ENCODE measurements at places on chromosomes 12 and 14.

- DNase-seq = no peak
Measured at GRCh38 chr14:26621807-26622560, 24.2 kb upstream of the NOVA1 start.

- DNase-seq = no peak
Measured at GRCh38 chr12:106274575-106275121, 26.8 kb upstream of the CKAP4 start.

- DNase-seq = peak; percentile 41
Measured at GRCh38 chr14:68593806-68594536, 198.9 kb downstream of the ZFP36L1 start.

GRCh38 chr14:99751539-99752485, 41.4 kb upstream of the EML1 start:
- peak; percentile 29 for DNase-seq

GRCh38 chr14:69650948-69651369, 39.6 kb downstream of the SUSD6 start:
- no peak for DNase-seq

DNA sequence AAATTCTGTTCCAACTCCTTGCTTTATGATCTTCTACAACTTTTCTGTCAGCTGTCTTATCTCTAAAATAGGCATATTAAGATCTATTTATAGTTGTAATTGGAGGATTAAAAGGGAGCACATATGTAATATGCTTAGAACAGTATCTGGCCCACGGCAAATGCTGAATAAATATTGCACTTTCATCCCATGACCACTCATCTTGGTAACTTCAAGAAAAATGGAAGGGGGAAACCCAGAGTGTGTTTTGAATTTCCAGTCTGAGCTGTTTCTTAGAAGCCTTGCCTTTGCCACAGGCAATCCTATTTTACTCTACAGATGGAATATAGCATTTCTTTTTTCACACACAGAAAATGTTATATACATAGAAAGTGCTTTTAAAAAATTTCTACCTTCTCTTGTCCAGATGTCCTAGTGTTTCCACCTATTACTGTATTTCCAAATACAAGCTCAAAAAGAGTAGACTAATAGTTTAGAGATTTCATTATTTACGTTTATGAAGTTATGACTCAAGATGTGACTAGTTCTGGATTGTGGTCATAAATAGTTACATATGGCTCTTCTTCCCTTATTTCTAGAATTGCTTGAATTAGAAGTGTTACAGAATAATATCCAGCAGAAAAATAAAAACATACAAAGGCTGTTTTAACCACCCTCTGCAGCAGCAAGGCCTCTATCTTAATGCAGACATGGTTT, 6.2 kb upstream of the STXBP6 start:
- no peak for DNase-seq

DNA sequence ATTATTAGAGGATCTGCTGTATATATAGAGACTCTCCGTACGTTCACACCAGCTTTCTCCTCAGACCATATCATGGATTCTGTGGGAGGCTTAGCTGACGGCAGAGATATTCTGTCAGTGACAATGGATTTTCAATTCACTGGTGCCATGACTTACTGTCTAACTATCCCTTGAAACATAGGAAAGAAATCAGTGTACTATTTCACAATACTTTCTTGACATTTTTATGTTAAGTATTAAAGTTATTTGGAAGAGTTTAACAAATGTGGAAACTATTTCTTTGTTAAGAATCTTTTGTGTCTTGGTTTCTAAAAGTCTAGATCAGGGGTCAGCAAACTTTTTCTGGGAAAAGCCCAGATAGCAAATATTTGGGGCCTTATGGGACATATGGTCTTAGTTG, 118.5 kb downstream of the GTF2A1 start:
- DNase-seq = no peak

DNA sequence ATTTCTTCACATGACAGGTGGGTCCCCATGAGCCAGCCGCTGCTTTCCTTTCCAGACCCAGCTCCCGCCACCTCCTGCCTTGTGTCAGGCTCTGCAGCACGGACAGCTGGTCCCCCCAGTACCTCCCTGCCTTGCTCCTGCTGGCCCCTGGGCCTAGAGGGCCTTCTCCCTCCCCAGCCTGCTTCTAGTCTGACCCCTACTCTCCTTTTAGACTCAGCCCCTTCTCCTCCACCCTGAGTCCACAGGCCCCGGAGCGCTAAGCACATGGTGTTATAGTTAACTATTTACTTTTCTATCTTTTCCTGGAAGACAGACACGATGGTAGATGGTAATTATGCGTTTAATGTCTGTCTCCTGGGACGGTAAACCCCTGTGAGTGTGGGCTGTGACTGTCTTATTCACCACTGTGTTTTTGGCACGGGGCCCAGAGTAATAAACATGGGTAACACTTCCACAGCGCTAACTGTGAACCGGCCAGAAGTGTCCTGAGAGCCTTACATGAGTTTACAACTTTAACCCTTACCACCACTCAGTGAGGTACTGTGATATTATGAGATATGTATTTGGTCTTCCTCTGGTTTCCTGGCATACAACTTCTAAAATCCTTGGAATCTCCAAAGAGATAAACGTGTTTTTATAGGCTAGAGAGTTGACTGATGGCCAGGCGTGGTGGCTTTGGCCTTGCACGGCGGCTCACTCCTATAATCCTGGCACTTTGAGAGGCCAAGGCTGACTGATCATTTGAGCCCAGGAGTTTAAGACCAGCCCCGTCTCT, 41.2 kb downstream of the DGLUCY start:
- peak; percentile 90 for DNase-seq

- peak; percentile 7 for DNase-seq
Measured at GRCh38 chr12:104938371-104938770, 19.7 kb downstream of the SLC41A2 start.

- peak; percentile 30 for DNase-seq
Measured at GRCh38 chr12:104721039-104721405, 237.1 kb downstream of the SLC41A2 start.

- no peak for DNase-seq
Measured at GRCh38 chr12:22477894-22478287, 66.5 kb downstream of the C2CD5 start.

- DNase-seq = no peak
Measured at GRCh38 chr12:113720629-113721028, 245.5 kb downstream of the RBM19 start.

DNA sequence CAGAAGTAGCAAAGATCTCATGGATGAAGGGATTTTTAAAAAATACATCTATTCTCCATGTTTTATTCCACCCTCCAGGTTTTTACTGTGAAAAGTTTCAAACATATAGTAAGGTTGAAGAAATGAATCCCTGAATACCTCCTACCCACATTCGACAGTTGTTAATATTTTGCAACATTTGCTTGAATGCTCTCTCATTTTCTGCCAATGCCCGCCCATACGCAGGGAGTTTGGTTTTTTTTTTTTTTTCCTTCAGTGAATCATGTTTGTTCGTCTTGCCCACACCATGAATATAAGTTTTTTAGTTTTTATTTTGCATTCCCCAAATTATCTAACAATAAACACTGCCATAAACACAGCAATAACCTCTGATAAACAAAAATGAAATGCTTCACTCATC, 82.9 kb downstream of the MAP1LC3B2 start:
- no peak for DNase-seq

GRCh38 chr14:95815226-95815690, 61.4 kb upstream of the TUNAR start:
- DNase-seq = no peak

DNA sequence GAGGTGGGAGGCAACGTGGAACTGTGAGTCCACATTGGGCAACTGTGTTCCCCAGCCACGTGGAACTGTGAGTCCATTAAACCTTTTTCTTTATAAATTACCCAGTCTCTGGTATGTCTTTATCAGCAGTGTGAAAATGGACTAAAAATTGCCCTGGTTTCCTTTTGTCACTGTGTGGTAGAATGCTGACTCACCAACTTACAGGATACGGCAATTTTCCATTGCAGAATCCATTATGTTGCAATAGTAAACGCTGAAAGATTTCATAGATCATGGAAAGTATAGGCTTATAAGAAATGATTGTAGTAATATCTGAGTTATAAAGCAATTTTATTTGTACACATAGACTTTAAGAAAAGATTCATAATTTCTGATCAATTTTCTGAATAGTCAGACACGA, 93.0 kb downstream of the GTF2A1 start:
- peak; percentile 23 for DNase-seq

DNA sequence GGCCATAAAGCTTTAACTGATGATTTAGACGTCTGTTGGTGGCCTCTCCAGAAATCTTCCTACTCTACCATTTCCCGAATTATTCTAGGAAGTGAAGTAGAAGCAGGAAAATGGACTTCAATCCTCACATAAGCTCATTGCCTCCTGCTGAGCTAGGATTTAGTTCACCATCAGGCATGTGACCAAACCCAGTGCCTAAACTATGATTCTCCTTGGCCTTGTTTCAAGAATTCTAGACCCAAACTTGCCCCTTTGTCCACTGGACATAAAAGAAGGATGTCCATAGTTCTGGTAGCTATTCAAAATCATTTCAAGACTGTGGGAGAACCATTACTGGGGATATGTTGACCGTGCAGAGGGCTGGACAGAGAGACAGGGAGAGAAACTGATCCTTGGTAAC, 105.8 kb downstream of the C12orf50 start:
- DNase-seq = no peak

DNA sequence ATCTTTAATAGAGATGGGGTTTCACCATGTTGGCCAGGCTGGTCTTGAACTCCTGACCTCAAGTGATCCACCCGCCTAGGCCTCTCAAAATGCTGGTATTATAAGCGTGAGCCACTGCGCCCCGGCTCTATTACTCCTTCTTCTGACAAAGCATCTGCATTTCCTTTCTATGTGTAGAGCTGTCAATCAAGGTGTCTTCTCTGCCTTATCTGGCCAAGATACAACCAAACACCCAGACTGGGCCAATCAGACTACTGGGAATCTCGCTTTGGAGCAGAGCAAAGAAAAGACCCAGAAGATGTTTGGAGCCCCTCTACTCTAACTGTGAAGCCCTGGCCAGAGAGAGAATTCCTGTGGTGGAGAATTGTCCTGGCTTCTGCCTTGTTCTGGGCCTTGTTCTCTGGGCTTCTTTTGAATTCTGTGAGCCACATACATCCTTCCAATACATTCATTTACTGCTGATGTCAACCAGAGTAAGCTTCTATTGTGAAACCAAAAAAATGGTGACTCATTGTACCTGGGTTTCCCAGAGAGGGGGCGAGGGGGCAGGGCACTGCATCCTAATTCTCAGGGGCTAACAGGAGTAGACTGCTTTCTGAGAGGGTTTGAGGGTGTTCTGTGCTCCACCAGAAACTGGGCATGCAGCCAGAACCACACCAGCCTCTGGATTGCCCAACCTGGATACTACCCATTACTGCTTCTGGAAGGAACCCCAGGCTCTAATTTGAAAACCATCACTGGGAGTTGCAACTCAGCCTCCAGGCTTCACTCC, 18.8 kb upstream of the FLVCR2 start:
- DNase-seq = peak; percentile 69

- DNase-seq = peak; percentile 96
Measured at GRCh38 chr12:389142-390096, at the start of gene KDM5A. Gene KDM5A (minus strand): TSS chr12:389320. CDS start chr12:389091, 229 bp downstream.

GRCh38 chr12:4849115-4849541, 60.6 kb upstream of the KCNA1 start:
- DNase-seq = peak; percentile 73

GRCh38 chr14:55410876-55411275, 754 bp downstream of the ATG14 start:
- DNase-seq = peak; percentile 47

DNA sequence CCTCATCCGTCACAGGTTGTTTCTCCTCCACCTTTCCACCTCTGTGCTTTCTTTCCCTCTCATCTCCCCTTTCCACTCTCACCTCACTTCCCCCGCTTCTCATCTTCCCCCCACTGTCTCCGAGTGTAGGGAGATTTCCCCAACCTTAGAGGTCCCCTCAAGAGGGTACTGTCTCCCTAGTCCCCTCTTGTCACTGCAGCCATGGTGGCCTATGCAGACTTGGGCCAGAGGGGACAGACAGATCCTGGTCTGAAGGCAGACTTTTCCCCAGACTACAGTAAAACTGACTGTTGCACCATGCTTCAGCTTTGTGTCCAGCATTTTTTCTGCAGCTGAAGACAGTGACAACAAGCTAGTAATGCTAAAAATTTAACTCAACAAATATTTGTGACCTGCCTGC, 41.2 kb downstream of the KANSL2 start:
- DNase-seq = no peak

DNA sequence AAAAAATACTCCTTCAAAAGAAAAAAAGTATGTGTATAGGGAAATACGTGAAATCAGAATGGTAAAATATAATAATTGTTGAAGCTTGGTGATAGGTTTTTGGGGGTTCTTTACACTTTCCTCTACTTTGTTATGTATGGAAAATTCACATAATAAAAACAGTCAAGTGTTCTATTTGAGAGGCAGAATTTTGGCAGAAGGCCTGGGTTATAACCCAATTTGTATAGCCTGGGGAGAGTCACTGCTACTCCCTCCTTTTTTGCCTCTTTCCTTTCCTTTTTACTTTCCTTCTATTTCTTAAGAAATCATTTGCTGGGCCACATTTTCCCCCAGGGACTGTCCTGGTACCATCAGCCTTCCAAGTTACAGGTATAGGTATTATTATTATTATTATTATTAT, 105.7 kb downstream of the CRADD start:
- DNase-seq = no peak

DNA sequence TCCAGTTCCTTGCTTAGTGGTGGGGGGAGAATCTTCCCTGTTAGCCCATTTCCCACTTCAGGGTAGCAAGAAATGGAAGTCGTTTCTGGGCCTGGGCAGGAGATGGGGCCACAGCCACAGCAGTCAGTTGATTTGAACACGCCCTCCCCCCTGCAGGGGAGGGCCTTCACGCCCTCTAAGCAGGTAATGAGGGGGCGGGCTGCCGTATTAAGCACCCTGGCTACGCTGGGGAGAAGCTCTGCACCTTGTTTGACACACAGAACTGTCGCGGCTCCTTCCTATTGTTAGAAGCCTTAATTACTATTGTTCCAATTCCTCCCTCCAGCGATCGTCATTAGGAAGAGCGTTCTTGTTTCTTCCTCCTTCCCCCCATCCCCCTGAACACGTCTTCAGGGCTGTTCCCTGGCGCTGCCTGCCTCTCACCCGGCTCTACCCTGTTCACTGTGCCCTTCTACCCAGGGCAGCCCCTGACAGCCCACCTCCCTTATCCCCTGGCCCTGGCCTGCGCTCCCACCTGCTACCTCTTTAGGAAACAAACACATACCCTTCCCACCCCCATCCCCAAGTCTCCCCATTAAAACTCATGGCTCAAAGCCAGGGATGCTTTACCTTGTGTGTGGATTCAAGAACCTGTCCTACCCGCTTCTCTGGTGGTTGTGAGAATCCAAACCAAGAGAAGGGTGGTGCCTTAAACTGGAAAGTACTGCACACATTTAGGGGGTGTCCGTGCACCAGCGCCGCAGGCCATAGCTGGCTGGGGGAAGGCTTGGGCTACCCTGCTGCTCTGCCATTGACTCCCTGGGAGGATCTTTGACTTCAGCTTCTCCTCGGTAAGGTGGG, 137.6 kb downstream of the TSPAN9 start:
- no peak for DNase-seq

DNA sequence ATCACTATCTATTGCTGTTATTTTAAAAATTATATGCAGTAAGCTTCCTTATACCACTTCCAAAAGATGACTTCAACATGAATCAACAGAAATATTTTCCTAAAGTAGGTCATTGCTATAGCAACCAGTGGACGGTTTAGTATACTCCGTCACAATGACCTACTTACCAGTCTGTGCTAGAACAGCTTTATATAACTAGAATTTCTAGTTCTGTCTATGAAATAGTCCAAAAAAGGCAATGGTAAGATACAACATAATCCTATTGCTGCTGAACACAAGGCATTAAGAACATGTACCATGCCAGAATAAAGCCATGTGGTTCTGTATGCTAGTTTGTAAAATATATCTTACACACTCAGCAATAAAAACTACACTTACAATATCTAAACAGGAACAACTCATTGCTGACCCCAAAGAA, 40.7 kb upstream of the MTERF2 start:
- no peak for DNase-seq

All from hematopoietic multipotent progenitor cell treated with erythropoietin and hydrocortisone succinate and interleukin-3 and kit ligand, for 6 days (in vitro differentiated cells).